Stimulated activated effector memory CD8-positive, alpha-beta T cell treated with anti-CD3 and anti-CD28 coated beads, Interleukin-12 subunit alpha, Interleukin-12 subunit beta, amount 100 ng/mL, for 72 hours (primary cell): ENCODE measurements at places on chromosomes 11 and 22.

GRCh38 chr11:61754534-61755482, 2.4 kb downstream of the MYRF start:
- DNase-seq, result no peak

GRCh38 chr22:20571531-20572007, 64.2 kb downstream of the MED15 start:
- DNase-seq, result peak; percentile 79

DNA sequence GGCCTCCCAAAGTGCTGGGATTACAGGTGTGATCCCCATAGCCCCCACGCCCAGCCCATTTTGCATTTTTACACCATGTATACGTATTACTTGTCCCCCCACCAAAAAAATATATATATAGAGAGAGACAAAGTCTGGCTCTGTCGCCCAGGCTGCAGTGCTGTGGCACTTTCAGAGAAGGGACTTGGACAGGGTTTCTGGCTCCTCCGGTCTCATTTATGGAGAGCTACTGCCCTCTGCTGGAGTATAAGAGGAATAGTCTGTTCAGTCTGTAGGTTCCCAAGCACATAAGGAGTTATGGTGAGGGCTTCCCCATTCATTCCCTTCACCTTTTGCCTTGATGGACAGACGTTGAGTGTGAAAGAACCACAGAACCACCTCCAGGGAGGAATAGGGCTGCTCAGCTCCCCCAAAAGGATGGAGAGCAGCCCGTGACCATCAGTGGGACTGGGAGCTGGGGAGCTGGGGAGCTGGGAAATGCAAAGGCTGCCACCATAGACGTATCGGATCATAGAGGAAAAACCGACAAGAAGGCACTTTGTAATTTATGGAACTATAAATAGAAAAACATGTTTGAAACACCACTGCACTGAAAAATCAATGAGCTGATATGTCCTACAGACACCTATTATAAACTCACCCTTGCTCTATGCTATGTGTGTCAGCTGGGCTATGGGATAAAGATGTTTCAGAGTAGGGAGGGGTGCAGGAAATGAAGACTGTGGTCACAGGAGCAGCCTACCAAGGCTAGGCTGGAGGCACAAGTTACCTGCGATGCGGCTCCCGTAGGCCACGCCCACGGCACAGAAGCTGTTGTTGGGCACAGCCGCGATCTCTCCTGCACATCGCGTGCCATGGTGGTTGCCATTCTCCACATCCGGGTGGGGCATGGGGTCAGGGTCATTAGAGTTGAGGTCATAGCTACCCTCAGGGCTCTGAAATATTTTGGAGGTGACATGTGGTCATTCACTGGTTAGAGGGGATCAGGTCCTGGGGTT, 5.2 kb downstream of the PCSK7 start:
- DNase-seq, result no peak

DNA sequence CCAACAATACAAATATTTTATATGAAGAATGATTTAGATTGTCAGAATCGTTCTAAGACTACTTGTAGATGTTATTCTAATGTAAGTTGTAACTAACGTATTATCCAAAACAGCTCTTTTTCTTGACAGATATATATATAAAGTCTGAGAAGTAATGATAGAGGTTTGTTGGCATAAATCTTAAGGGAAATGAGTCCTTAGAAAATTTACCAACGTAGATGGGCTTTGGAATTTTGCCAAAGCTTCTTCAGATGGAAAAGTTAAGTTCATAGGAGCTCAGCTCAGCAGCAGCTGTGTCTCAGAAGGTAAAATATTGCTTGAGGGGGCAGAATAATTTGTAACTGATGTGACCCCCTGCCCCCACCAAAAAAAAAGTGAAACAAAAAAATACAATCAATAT, 66.7 kb downstream of the BID start:
- DNase-seq, result no peak

GRCh38 chr11:2581151-2581930, 118.5 kb downstream of the KCNQ1OT1 start:
- DNase-seq, result no peak

- DNase-seq, result no peak
Observed at GRCh38 chr11:73956876-73957653, 6.2 kb downstream of the DNAJB13 start.
